Lower leg skin (tissue), 4 donors: ENCODE measurements at places on chromosomes 7 and 10.

- DNase-seq: peak; percentile 85
These were observed 24.5 kb upstream of the EEPD1 start for GRCh38 chr7:36128448-36129047.

- DNase-seq: no peak
These were observed 5.4 kb downstream of the ATP6V1F start for GRCh38 chr7:128867842-128868623.

DNA sequence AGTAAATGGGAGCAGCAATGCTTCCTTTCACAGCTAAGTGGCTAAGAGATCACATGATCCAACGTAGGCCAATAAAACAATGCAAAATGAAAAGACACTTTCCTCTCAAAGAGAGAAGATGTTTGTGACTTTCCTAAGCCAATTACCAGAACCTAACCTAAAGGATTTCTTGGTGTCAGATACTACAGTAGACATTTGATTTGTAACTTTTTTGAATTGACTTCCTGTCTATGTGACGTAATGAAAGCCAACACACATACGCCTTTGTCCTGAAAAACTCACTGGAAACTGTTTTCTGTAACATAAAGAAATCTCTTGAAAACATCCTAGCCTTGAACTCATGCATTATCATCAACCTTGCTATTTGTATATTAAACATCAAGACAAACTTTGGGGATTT lies 417.1 kb downstream of the GPAM start:
- DNase-seq: no peak

- DNase-seq: no peak
These were observed 57.4 kb upstream of the EGFR start for GRCh38 chr7:54961391-54961790.

- DNase-seq: no peak
These were observed 5.4 kb downstream of the HSPA14 start for GRCh38 chr10:14843327-14843988.

- no peak for DNase-seq
These were observed 34.6 kb downstream of the ANKRD7 start for GRCh38 chr7:118259115-118259514.

DNA sequence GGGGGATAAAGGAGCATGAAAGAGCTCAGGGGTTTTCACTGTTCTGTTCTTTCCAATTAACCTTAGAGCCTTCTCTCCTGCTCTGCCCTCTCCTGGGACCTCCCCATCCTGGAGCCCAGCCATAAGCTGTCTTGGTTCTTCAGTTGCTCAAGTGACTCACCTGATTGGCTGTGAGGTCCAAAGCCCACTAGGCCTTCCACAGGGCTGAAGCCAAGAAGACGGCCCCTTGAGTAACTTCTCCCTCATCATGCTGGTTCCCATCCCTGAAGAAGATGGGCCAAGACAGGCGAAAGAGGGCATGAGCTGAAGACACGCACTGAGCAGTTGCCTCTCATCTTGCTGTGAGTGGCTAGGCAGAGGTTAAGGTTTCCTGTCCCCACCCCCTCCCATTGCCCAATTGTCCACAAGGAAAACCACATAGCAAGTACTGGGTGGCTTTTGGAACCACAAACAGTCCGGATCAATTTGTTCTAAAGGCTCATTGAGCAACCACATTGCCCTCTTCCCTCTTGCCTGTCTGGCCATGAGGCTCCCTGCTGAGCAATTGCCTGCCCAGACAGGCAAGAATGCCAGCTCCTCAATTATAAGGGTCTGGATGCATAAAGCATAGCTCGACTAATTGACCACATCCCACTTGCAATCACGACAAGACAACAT lies 43.9 kb upstream of the GPAM start:
- DNase-seq: peak; percentile 56

GRCh38 chr10:97159646-97160305 lies 26.0 kb downstream of the SLIT1 start:
- no peak for DNase-seq

- peak; percentile 43 for DNase-seq
These were observed 66.7 kb upstream of the LEP start for GRCh38 chr7:128174386-128174785.

DNA sequence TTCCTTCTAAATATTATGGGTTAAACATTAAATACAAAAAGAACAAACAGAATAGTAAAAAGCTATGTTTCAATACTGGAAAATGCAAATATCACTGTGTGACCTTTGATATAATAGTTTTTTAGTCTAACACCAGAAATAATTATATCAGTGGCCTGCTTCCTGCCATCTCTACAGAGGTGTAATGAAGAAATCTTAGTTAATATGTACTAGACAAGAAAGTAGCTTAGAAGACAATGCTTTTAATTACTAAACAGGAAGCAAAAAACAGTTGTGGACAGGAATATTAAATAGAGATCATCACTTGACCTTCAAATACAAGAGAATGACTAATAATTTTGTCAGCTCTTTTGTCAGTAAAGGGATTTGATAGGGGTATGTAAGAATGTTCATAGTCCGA lies 47.4 kb upstream of the LRRN3 start:
- DNase-seq: no peak

- DNase-seq: no peak
These were observed 99.8 kb downstream of the KCNMA1 start for GRCh38 chr10:77537720-77538373.

GRCh38 chr10:27145937-27146336 lies 8.2 kb downstream of the YME1L1 start:
- no peak for DNase-seq

- DNase-seq: no peak
These were observed 235.0 kb downstream of the CCSER2 start for GRCh38 chr10:84563355-84563754.

DNA sequence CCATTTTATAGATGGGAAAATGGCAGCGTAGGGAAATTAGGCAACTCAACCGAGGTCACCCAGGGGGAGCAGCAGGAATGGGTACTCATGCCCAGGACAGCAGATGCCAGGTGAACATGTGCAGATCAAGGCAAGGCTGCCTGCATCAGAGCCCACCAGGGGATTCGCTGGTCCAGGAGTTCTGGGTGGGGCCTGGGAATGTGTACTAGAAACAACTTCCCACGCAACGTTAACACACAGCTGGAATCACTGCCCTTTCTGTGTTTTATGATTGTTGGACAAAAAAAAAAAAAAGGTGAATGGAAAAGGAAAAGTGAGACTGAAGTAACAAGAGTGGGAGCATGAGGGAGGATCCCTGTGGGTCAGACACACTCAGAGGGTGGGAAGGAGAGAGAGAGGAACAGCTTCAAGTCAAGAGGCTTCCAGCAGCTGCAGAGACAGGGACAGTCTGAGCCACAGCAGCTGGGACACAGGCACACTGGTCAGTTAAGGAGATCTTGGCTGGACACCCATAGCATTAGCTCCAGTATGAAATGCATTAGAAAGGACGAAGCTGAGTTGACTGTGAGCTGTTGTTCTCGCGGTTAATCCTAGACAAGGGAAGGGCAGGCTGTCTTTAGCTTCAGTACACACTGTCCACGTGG lies 187.9 kb upstream of the INHBA start:
- DNase-seq: no peak

DNA sequence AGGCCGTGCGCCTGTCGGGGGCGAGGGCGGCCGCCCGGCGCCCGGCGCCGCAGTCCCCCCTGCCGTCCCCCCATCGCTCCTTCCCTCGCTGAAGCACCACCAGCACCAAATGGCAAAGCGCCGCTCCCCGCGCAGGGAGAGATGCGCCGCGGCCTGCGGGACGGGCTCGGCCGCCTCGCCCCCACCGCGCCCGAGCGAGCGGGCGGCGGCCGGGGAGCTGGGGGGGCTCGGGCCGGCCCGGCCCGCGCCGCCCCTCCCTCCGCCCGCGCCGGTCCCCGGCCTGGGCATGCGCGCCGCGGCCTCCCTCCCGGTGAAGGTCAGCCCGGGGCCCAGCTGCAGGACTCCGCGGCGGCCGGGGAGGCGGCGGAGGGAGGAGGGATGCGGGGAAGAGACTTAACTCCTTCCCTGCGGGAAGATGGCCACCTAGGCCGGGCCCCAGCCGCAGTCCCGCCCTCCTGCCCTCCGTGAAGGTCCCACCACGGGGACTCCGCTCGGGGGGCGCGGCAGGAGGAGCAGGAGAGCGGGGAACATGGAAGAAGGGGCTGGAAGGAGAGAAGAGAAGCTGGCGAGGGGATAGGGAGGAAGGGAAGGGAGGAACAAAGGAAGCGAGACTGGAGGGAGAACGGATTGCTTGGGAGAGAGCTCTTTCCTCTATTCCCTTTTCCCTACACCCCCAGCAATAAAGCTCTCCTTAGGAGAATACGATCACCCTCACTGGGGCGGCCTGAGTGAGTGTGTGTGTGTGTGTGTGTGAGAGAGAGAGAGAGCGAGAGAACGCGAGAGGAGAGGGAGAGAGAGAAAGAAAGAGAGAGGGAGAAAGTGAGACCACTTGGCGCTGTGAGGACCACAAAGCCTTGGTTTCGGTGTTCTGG lies 3.4 kb upstream of the SMARCD3 start:
- DNase-seq: no peak

DNA sequence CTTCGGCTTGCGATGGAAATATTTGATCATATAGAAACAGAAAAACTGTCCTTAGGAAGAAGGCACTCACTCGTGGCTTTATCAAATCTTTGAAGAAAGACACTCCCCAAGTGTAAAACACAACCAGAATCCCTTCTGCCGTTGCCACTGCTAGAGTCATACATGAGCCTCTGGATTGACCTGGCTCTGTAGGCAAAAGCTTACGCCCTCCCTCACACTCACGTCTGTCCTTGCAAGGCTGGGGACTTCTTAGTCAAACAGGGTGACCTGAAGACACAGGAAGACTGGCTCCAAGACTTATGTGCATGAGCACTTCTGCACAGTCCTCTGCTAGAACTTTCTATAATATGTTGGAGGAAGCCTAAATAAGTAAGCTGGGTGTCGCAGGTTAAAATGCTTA lies 135.4 kb upstream of the MDFIC start:
- DNase-seq: no peak

DNA sequence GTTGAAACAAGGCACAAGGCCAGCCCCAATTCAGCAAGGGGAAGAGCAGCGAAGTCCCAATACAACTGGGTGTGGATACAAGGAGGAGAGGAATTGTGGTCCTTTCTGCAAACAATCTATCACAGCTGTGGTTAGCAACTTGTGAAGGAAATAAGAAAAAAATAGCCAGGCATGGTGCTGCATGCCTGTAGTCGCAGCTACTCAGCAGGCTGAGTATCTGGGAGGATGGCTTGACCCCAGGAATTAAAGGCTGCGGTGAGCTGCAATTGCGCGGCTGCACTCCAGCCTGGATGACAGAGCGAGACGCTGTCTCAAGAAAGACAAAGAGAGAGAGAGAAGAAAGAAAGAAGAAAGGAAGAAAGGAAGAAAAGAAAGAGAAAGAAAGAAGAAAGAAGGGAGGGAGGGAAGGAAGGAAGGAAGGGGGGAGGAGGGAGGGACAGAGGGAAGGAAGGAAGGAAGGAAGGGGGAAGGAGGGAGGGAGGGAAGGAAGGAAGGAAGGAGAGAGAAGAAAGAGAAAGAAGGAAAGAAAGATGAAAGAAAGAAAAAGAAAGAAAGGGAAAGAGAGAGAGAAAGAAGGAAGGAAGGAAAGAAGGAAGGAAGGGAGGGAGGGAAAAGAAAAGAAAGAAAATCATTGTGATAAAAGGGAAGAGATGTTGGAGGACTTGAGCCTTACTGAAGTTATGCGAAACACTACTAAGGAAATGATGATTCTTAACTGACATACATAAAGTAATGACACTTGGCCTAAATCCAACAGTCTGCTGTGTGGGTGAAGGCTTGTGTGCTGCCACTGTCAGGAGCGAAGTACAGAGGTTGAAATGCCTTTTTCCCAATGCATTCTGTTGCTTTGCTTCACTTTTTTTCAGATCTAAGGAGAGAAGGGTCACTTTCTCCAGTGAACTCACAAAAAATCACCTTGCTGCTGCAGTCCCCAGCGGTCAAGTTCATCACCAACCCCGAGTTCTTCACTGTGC lies 117.0 kb upstream of the STK17A start:
- no peak for DNase-seq

DNA sequence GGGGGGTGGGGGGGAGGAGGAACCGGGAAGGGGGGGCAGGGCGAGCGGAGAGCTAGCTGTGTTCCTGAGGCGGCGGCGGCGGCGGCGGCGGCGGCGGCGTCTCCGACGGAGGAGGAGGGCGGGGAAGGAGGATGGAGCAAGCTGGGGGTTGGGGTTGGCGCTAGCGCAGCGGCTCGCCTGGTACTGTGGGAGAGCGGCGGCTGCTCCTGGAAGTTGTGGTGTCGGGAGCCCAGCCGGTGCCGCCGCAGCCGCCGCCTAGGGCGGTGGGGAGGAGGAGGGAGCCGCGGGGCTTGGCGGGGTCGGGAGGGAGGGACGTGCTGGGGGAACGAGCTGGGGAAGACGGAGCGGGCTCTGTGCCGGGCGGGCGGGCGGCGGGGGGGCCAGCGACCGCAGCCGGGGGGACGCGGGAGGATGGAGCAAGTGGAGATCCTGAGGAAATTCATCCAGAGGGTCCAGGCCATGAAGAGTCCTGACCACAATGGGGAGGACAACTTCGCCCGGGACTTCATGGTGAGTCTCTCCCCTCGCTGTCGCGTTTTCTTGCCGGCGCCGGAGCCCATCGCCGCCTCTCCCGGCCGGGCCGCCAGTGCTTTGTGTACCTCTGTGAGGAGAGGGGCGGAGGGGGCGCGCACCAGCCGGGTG lies at the start of gene PTPN12:
Gene PTPN12, plus strand, starts transcription at position 160 of the 642 bp plus-strand sequence. Its CDS starts 252 bp downstream, at position 412.
- peak; percentile 95 for DNase-seq

DNA sequence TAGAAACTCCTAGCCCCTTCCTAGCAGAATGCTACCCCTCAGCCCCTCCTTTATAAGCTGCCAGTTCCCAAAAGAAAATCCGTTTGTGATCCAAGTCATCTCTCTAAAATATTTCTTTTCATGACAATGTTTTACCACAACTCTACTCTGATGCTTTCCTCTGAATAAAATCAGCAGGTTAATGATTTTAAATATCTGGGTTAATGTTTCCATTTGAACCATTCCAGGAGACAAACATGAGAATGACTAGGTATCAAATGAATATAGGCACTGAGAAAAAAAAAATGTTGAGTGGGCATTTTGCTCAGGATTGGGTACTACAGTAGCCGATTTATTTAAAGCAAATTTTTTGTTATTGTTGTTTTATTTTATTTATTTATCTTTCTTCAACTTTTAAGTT lies 360.3 kb downstream of the WDR11 start:
- no peak for DNase-seq
